Calu3 (cell line): ENCODE measurements at places on chromosomes 6 and 20. TPM values are rescaled to one million over a fixed set of nuclear protein-coding genes. Genes with fewer than 3 reads are reported as not detected.

RAMACL gene
- total RNA-seq = 1.3 and 2.2 TPM in 2 replicates

HIVEP2 gene
- 15.0 and 18.4 TPM in 2 replicates for total RNA-seq

ATP9A gene
- total RNA-seq = 90.3 and 98.5 TPM in 2 replicates

CMTR1 gene
- 50.3 and 62.5 TPM in 2 replicates for total RNA-seq

NMBR gene
- total RNA-seq = not detected in 2 replicates

BPIFB1 gene
- total RNA-seq = 8.5 and 9.2 TPM in 2 replicates
